AML-193 (cell line): ENCODE measurements at places on chromosomes 5 and 9.

DNA sequence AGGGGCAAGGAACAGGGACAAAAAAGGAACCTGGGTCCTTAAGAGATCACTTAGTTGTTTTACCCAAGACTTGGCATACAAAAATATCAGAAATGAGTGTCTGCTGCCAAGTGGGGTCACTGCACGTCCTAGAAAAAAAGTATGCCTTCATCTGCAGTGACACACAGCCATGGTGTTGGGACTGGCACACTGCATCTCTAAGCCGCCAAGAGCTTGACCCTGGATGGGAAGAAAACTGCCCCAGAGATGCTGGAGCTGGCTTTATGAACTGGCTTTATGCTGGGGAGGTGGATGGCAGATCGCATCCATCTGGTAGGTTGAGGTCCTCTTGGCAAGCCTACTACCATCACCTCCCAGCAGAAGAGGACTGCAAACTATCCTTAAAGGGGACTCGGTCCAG lies 51.7 kb downstream of the IRF1 start:
- DNase-seq = no peak

DNA sequence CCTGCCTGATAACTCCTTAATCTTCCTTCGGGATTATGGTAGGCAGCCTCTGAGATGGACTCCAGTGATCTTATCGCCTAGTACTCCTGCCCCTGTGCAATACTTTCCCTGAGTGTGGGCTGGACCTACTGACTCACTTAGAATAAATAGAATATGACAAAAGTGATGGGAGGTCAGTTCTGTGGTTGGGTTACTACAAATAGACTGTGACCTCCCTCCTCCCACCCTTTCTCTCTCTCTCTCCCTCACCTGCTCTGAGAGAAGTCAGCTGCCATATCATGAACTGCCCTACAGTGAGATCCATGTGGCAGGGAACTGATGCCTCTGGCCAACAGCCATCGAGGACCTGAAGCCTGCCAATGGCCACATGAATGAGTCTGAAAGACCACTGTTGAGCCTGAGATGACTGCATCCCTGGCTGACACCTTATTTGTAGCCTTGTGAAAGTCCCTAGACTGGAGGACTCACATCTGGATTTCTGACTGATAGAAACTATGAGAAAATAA lies 31.7 kb downstream of the NRG2 start:
- no peak for DNase-seq

GRCh38 chr5:135833961-135834638 lies 363 bp upstream of the SLC25A48 start:
- no peak for DNase-seq

- peak; percentile 57 for DNase-seq
These were observed 8.4 kb upstream of the RUSC2 start for GRCh38 chr9:35481347-35481975.

DNA sequence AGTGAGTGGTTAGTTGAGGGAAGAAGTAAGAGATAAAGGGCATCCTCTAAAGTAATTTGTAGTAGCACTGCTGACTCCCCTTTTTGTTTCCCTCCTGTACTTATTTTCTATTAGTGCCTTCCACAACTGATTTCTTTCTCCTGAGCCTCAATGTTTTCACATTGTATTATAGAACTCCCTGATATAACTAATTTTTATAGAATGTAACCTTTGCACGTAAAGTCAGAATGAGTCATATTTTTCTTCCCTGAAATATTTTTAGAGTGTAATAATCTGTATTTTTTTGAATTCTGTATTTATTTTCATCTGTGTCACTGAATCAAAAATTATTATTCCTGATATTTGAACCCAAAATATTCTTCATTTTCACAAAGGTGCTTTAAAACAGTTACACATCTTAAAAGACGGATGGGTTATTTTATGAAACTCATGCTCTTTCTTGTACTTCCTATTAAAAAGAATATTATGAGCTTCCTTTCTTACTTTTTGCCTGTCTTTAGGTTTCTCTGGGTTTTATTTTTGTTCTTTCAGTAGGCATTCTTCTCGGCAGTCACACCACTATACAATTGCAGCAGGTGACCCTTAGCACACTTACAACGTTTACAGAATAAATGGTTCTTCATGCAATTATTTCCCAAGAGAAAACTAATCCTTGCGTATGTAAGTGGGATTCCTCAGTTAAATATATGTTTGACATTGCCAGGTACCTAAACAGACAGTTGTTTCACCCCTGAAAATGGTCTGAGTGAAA lies 30.5 kb upstream of the DMRTA1 start:
- no peak for DNase-seq

- DNase-seq = no peak
These were observed 430.1 kb upstream of the DAB2 start for GRCh38 chr5:39854771-39855410.

DNA sequence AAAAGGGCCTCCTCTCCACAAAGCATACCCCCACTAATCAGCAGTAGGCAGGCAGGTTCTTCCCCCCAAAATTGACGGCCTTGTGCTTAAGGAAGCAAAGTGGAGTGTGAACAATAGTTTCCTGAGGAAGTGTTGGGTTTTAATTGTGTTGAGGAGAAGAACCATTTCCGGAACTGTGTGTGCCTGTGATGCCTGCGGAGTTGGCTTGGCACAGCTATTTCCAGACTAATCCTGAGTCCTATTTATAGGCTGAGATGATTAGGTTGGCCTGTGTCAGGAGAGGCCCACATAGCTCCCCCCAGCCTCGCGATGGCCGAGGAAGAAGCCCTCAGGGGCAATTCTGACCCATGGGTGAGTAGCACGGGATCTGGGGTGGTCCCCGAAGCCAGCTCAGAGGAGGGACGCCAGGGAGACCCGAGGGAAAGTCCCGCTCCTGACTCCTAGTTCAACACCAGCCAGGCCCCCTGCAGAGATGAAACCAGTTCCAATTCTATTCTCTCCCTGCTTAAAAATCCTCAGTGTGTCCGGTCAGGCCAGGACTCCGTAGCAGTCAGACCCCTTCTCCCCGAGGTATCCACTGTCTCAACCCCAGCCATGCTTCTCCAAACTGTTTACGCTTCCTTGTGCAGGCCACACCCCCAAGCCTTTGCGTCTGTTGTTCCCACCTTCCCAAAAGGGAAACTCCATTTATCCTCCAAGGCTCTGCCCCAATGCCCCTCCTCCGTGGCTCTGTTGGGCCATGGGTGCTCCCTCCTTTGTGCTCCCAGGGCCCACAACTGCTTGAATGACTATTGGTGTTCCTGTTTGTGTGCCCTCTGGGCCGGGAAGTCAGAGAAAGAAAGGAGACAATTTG lies 18.1 kb downstream of the GSN start:
- DNase-seq = peak; percentile 40
